ENCODE measurements at places on chromosomes 12 and 14.
A peak's percentile ranks its signal among the peaks of the same experiment; 100 is the strongest.

GRCh38 chr14:104867371-104868059 lies 2.4 kb downstream of the CEP170B start:
- no peak for DNase-seq

- DNase-seq = no peak
These were observed 226.8 kb downstream of the SOX5 start for GRCh38 chr12:23722655-23723054.

- no peak for DNase-seq
These were observed 297.6 kb downstream of the DAD1 start for GRCh38 chr14:22291406-22291805.

DNA sequence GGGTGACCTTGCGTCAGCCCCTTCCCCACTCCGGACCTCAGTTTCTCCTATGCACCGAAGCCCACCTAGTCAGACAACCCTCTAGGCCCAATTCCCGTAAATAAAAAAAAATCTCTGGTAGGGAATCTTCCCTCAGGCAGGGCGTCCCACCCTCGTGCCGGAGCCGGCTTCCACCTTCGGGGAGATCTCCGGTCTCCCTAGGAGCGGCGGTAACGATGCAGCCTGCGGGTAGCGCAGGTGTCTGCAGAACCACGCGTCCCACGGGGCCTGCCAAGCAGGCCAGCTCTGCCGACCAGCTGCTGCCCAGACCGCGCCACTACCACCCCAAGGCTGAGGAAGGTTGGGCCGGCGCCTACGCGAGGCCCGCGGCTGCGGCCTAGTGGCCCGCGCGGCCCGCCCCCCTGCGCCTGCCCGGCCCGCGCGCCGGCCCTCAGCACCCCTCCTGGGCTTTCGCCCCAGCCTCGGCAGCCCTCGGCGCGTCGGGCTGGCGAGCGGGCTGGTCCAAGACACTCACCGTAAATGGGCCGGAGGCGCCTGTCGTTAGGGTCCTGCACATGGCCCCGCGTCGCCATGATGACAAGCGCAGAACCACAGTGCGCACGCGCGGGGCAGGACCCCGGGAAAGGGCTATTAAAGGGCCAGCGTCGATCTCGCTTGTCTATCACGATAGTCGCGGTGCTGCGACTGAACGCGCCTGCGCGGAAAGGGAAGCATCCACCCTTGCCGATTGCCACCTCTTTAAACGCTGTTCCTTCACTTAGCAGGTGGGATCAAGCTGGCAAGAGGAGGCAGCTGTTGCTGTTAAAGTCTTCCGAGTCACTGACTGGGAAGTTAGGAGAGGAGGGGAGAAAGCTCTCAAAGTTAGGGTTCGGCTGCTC lies at the start of gene NAA25:
Gene NAA25 (minus strand): TSS at position 582 of the 878 bp plus-strand sequence. CDS start 10 bp downstream, at position 572.
- peak; percentile 76 for DNase-seq

DNA sequence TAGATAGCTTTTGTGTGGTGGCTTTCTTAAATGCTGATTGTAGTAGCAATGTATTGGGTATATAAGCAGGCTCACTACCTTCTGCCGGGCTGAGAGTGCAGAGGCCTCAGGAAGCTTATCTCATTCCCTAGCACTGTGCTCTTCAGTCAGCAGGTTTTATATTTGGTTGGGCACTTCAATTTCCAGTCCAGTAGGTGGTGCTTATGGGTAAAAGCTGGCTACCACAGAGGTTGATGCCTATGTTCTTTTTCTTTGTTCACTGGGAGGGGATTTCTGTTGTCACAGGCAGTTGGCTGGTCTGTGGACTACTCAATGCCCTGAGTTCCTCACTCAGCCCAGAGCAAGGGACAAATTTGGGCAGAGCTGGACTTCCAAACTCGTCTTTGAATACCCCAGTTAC lies 43.0 kb upstream of the GLIPR1 start:
- no peak for DNase-seq

DNA sequence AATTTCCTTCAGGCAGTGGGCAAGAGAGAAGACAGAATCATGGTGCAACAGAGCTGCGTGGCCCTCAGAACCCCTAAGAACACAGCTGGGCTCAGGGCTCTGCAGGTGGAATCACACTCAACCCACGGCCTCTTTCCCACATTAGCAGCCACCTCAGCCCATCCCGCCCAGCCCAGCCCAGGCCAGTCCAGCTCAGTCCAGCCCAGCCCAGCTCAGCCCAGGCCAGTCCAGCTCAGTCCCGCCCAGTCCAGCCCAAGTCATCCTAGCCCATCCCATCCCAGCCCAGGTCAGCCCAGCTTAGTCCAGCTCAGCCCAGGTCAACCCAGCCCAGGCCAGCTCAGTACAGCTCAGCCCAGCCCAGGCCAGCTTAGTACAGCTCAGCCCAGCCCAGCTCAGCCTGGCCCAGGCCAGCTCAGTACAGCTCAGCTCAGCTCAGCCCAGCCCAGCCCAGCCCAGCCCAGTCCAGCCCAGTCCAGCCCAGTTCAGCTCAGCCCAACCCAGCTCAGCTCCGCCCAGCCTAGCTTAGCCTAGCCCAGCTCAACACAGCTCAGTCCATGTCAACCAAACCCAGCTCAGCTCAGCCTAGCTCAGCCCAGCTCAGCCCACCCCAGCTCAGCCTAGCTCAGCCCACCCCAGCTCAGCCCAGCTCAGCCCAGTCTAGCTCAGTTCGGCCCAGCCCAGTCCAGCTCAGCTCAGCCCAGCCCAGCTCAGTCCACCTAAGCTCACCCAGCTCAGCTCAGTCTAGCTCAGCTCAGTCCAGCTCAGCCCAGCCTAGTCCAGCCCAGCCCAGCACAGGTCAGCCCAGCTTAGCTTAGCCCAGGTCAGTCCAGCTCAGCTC lies 183.1 kb downstream of the TMEM121 start:
- DNase-seq = no peak

- DNase-seq = peak; percentile 13
These were observed 41.4 kb upstream of the MANSC4 start for GRCh38 chr12:27821259-27821973.

DNA sequence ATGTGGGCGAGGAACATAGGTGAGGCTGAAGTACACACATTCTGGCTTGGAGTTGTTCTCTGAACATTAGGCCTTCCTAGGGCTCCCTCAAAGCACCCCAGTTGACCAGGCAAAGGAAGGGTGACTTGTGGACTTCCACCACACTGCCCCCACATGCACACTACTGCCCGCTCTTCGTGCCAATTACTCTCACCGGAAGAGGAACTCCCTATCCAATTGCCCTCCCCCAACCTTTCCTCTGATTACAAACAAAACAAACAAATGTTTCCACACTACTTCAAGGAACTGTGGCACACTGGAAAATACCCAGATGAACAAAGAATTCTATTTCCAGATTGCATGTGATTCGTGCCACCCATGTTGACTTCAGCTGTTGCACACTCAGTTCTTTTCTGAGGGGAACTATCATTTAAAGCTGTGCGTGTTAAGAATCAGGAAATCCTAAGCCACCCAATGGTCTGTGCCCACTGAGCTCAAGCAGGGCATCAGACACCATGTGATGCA lies 139.3 kb downstream of the SSPN start:
- DNase-seq = no peak

- no peak for DNase-seq
These were observed 363.6 kb downstream of the SNAPC1 start for GRCh38 chr14:62125793-62126192.

GRCh38 chr14:24848102-24848790 lies 201.7 kb downstream of the STXBP6 start:
- no peak for DNase-seq

DNA sequence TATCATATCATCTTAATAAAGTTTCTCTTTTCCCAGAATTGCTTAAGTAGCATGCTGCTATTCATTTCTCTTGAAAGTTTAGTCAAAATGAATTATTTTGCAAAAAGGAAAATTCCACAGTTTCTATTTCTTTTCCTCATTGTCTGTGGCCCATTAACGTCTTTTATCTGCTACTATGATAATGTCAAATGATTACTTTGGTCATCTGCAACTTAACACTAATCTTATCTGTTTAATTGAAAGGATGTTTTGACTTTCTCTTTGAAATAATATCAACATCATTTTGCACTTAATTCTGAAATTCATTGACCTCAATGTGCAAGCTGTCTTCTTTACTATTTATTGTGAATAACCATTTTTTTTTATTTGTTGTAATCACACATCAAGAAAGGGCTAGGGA lies 146.5 kb upstream of the SLCO1C1 start:
- no peak for DNase-seq

- no peak for DNase-seq
These were observed 25.6 kb downstream of the ZDHHC17 start for GRCh38 chr12:76789335-76790050.

DNA sequence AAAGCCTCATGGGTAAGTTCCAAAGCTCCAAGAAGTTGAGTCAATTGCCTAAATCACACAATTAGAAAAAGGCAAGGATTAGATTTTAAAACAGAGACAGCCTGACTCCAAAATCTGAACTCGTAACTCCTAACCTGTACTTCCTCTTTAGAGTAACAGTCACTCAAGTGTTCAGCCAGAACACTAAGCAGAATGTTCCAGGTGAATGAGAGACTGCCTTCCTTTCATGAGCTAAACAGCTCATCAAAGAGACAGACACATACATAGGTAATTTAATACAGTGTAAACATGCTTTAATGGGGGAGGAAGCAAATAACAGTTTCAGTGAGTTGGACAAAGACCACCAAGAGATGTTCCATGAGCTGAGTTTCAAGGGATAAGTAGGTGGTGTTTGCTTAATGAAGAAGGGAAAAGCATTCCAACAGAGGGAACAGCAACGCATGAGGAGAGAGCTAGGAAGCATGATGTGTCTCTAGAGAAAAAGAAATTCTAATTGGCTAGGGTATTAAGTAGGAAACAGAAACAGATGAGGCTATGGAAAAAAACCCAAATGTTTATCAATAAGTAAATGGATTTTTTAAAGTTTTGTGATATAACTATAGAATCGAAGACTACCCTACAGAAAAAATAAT lies 403.9 kb downstream of the MED13L start:
- DNase-seq = no peak

GRCh38 chr12:107541001-107541705 lies 144.4 kb upstream of the PWP1 start:
- DNase-seq = no peak

DNA sequence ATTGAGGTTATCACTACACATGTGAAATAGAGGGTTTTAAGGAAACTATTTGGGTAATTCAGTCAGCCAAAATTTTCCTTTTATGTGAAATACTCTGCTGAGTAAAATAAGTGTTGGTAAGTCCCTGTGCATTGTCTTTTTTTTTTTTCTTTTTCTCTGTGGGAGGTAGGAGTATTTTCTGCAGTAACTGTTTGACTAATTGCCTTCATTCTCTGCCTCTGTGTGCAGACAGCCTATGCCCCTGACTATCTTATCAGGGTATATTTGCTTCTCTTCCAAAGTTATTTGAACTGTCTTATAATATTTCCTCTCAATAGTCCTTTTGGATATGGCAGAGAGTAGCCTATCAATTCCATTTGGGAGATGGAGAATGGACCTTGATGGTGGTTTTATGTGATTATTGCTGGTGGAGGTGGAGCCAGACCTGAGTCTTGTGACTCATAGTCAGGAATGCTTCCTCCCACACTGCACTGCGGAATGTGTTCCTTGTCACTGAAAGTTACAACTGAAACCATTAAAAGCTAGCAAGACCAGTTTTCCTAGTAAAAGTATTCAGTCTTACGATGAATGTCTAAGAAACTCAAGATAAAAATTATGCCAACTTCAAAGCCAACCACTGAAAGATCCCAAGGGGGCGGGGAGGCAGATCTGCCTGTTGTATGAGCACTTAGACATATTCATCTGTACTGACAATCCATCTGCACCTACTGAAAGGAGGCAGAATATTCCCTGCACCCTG lies 40.9 kb upstream of the STXBP6 start:
- DNase-seq = no peak

DNA sequence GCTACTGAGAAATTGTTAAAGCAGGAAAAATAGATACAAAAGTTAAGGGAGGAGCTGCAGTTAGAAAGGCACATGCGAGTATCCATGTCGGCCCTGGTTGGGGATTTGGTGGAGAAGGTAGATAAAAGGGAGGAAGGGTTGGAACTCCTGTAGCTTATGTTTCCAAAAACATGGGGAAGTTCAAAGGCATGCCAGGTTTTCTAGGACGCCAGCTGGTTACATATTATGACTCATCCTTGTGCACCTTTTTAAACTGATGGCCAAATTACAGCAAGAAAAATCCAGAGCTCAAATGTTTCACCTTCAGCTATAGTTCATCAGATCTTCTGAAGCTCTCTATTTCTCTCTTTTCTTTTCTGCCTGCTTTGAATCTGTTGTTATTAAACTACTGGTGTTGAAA lies 13.2 kb upstream of the MAP4K5 start:
- no peak for DNase-seq

Data from T-helper 1 cell (primary cell).